ENCODE measurements at places on chromosomes 5 and 9.

DNA sequence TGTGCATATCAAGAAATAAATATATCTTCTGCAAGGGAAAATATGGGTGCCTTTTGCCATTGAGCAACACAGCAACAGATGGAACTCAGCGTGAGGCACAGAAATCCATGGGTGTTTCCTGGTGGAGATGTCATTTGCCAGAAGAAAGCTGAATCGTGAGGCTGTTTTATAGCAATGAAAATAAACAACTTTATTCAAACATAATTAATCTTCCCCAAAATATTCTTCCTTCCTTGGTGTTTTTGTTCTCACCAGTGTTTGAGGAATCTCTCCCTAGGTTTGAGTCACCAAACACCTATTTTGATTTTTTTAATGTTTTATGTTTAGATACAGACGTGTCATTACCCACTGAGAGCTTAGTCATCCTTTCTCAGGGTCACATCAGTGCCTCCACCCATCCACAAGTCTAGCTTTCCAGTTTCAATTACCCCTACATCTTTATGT, 65.8 kb upstream of the PAPPA start:
- no peak for DNase-seq

GRCh38 chr5:139246394-139246793, 47.1 kb upstream of the MATR3 start:
- DNase-seq: no peak

DNA sequence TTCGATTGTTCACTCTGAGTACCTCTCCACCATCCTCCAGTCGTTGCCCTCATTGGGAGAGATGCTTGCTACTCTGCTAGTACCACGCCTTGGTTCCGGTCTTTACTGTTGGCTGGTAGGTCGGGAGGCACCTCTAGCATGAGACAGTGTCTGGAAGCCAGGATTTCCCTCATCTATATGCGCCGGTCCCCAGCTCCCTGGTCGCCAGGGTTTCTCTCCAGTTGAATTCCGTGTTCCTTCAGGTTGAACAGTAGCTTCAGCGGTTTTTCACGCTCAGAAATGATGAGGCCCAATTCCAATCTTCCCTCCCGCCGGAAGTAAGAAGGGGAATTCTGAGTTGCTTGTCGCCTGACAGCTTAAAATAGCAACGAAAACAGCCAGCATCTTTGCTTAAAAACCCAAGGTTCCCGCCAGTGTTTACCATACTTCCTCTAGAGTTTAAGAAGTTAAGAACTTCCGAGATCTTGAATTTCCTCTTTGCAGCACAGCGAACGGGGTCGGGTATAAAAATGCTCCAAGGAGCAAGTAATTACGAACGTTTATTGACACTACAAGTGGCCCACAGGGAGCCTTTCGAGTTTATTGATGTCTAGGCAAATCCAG, 1.3 kb upstream of the ST8SIA4 start:
- peak; percentile 87 for DNase-seq

DNA sequence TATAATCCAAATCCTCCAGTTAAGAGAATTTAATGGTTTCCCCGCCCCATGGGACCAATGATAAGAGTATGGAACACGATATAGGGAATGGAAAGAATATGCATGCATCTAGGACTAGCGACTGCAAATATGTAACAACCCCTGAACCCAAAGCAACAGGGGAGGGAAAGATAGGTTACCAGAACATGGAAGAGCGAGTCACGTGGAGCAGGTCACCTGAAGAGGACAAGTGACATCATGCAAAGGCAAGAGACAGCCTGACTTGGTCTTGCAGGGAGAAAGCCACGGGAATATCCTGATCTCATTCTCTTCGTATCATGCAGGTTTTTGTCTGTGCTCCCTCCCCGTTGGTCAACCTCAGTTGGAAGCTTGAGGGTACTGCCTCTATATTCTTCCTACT, 4.7 kb upstream of the UHRF2 start:
- no peak for DNase-seq

GRCh38 chr5:89327608-89328007, 444.6 kb upstream of the MEF2C start:
- DNase-seq: no peak

DNA sequence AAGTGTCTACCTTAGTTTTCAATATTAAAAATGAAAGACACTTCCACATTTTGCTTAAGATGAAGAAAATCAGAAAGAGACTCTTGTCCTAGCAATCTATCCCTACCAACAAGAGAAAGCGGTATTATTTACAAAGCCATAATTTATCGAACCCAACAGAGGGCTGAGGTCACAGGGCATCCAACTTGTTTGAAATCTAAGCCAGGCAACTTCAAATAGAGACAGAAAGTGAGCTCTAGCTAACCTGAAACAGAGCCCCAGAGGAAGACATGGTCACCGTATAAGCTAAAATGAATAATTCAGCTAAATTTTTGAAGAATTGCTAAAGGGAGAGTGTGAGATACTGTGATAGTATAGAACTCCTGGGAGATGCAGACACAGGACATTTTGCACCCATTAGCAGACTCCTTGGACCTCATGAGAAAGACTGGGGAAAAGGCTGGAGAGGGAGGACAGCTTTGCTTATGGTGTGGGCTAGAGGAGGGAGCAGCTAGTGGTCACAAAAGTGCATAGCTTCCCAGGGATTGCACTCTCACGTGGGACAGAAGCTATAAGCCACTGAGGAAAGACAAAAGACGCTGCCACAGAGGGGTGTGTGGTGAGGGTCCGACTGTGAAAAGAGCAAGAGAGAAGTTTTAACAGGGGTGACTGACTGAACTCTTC, 624.2 kb upstream of the GRIN3A start:
- no peak for DNase-seq

GRCh38 chr9:85167146-85167545, 497.6 kb downstream of the NTRK2 start:
- no peak for DNase-seq

DNA sequence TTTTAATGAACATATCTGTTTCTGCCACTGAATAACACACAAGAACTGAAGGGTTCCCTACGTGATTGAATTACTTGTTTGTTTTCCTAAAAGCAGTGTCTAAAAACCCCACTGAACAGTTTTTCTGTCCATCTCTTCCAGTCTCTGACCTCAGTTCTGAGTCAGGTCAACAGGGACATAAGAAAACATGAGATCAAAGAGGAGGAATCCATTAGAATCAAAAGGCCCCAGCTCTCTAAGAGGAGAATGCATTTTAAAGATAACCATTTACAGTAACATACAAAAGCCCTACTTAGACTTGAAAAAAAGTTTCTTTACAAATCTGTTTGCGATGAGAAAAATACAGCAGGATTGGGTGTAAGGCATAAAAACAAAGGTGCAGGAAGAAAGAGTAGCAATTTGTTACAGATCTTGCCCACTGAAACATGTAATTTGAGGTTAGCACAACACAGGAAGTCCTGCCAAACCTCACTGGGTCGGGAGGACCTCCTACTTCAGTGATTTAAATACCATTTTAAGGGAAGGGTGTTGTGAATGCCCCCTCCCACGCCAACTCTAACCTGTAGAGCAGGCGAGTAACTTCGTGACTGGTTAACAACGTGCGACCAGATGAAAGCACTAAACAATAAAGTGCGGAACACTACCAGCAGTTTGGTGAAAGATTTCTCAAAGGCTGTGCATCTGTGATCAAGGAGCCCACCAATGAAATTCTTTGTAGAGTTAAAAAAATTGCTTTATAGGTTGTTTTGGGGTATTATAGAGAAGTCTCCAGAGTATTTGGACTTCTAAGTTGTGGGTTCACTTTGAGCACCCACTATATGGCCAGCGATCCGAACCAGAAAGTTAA, 1.3 kb downstream of the QSOX2 start:
- peak; percentile 2 for DNase-seq
